ENCODE measurements at places on chromosomes 3 and 15. TPM values are rescaled to one million over a fixed set of nuclear protein-coding genes. Genes with fewer than 3 reads are reported as not detected.

The GCSAM gene
- 14.6 TPM for total RNA-seq

The CLDN18 gene
- not detected for total RNA-seq

The HEG1 gene
- total RNA-seq = 5.8 TPM

The PRR20G gene
- total RNA-seq = not detected

The DPH3 gene
- total RNA-seq = 16.1 TPM

- no peak for DNase-seq
These were observed 983.0 kb downstream of the SI start for GRCh38 chr3:164095279-164095678.

DNA sequence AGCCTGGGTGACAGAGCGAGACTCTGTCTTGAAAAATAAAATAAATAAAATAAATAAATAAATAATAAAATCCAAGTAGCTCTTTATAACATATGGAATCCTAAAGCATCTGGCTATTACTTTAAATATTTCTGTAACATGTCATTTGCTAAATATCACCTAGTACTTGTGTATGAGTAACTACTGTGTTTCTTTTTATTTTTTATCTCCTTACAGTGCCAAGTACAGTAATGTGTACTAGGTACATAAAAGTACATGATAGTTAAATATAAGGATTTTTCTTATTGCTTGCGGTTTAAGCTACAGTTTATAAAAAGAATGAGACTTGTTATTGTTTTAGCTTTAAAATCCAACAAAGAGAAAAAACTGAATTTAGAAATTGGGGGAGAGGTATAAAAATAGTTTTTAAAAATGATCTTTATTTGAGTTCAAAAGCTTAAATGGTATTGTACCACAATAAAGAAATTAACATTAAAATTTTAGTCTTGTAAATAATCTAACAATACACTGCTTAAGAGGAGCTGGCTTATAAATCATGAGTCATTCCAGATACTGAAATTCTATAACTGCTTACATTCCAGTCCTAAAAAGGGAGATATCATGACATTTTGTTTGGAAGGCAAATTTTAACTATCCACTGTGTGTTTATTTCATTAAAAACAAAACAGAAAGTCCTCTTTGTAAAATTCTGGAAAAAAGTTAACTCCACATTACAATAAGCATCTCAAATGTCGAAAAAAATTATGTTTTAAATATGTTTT, 73.1 kb downstream of the FGF7 start:
- no peak for DNase-seq

- DNase-seq = no peak
These were observed 251.2 kb downstream of the RYR3 start for GRCh38 chr15:33561967-33562366.

DNA sequence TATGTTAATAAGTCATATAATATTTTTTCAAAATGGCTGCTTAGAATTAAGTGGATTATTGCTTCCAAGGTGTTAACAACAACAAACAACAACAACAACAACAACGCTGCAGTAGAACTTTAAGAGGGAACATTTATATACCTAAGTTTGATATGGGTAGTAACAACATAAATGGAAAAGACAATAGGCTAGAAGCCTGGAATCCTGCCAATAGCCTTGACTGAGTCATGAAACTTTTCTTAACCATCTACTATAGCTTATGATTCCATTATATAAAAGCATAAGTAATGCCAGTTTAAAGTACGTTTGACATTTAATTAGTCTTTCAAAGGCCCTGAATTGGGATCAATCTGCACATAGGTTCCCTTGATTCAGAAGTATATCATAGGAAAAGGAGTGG, 31.2 kb downstream of the SATB1 start:
- no peak for DNase-seq

DNA sequence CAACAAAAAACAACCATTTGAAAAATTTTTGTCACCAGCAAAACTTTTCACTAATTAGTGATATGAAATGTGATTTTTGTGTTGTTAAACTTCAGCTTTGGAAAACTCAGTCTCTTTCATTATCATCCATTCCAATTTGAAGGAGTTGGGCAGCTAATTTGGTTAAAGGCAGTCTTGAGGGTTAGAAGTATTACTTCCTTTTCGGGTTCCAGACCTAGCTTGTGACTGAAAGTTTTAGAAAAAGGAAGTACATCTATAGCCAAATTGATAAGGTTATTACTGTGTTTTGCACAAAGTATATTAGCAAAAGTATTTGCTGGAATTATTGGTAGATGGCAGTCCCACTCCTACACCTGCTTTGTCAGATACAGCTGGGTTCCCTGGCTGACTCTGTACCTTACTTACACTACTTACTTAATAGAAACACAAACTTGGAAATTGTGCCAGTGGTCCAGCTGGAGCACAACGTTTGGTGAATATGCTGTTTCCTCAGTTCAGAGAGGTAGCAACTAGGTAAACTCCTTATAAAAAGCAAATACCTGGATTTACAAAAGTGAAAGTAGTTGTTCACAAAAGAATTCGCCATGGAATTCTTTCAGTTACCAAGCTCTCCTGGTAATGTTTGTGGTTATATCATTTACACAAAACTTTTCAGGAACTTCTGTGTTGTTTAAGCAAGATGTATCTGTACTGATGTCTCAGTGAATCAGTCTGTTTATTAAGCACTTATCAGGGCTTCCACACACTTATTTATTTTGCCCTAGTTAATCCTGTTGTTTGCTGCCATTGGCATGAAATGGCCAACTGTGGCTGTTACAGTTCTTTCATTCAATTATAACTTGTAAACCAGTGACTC, 31.6 kb downstream of the TIPARP start:
- no peak for DNase-seq
